ENCODE measurements at places on chromosomes 7 and 10.

DNA sequence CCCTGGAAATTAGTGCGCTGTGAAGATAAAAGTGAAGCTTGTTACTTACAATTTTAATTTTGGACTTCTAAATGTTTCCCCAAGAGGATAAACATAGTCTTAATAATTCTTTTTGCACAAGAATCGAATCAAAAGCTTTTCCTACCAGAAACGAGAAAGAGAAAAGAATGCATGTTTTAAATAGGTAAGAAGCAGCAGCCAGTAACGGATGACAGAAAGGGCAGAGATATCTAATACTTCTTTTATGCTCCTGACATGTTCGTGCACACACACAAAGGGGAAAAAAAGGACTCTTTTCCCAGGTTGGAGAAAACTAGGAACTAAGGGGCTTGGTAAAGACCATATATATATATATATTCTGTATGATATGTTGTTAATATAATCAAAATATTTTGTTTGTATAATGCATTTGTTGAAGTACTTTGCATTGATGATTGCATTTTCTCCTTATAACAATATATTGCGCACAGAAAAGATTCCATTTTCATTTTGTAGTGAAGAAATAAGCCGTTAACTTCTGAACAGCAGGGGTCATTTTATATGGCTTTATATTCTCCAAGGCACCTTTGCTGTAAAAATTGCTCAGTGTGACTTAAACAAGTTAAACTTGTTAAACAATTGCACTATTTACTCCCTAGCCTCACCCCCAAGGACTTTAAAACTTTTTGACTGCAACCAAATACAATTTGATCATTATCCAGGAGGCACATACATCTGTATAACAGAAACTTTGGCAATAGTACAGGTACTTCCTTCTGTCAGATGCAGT lies 2.2 kb downstream of the PRKAR2B start:
- no peak for DNase-seq

DNA sequence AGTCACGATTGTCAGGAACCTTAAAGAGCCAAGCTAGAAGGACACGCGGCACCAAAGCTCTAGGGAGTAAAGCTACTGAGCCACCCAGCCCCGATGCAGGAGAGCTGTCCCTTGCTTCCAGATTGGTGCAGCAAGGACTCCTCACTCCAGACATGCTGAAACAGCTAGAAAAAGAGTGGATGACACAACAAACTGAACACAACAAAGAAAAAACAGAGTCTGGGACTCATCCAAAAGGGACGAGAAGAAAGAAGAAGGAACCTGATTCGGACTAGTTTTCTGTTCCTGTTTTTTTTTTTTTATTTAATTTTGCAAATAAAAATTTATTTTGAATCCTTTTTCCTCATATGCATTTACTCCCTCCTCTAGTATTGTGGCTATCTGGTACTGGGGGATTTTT lies 11.4 kb upstream of the HKDC1 start:
- no peak for DNase-seq

DNA sequence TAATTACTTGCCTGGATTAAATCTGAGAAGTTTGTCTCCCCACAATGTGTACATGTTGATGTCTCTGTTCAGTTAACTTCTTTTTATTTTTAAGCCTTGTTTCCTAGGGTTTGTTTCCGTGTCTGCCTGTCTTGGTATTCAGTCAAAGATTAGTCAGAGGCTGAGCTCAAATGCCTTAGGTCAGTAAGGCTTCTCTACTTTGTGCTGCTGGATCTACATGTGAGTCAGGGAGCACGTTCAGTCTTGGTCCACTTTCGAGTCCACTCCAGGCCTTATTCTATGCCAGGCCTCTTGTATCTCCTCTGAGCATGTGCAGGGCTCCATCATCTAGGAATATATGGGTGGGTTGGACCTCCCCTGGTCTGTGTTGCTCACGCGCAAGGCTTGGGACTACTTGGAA lies 93.3 kb upstream of the FZD8 start:
- no peak for DNase-seq

- no peak for DNase-seq
These were observed 55.4 kb upstream of the KIF5B start for GRCh38 chr10:32111585-32111984.

DNA sequence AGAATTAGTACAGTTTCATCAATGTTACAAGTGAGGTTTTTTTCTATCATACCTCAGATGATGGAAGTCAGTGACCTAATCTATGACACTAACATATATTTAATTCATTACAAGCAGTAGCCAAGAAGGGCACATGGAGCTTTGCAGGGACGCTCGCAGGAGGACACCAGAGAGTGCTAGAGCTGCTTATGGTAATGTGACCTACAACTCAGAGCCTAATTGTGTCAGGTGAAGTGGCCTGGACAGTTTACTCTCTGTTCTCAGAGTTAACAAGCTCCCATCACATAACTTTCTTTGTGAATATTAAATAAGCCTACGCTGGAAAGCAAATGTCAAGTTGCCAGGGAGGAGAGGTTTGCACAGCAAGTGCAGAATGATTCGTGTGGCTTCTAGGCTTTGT lies 11.6 kb upstream of the CNNM2 start:
- no peak for DNase-seq

GRCh38 chr10:102421757-102422512 lies 1.3 kb downstream of the FBXL15 start:
- DNase-seq: no peak

- DNase-seq: no peak
These were observed 53.0 kb upstream of the SEMA3A start for GRCh38 chr7:84247591-84247990.

- no peak for DNase-seq
These were observed 79.8 kb downstream of the EPDR1 start for GRCh38 chr7:38000272-38000671.

GRCh38 chr7:66905278-66905677 lies 15.7 kb upstream of the TMEM248 start:
- no peak for DNase-seq

- no peak for DNase-seq
These were observed 821 bp downstream of the SLC35B4 start for GRCh38 chr7:134315679-134316538.

GRCh38 chr7:27619492-27619891 lies 43.2 kb downstream of the HIBADH start:
- no peak for DNase-seq

DNA sequence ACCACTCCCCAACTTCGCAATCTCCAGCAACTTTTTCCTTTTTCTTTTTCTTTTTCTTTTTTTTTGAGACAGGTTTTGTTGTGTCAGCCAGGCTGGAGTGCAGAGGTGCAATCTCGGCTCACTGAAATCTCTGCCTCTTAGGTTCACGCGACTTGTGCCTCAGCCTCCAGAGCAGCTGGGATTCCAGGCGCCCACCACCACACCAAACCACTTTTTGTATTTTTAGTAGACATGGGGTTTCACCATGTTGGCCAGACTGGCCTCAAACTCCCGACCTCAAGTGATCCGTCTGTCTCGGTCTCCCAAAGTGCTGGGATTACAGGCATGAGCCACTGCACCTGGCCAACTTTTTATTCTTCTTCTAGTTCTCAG lies 55.0 kb downstream of the KIAA1549 start:
- DNase-seq: no peak

GRCh38 chr10:21808550-21808949 lies 195.0 kb downstream of the DNAJC1 start:
- no peak for DNase-seq

GRCh38 chr10:112000466-112000865 lies 183.1 kb downstream of the GPAM start:
- DNase-seq: no peak

GRCh38 chr10:122476333-122476695 lies 15.0 kb downstream of the HTRA1 start:
- no peak for DNase-seq

GRCh38 chr7:140494867-140495266 lies 15.6 kb upstream of the MKRN1 start:
- DNase-seq: no peak

- DNase-seq: no peak
These were observed 122.6 kb downstream of the MICU1 start for GRCh38 chr10:72503241-72503640.

DNA sequence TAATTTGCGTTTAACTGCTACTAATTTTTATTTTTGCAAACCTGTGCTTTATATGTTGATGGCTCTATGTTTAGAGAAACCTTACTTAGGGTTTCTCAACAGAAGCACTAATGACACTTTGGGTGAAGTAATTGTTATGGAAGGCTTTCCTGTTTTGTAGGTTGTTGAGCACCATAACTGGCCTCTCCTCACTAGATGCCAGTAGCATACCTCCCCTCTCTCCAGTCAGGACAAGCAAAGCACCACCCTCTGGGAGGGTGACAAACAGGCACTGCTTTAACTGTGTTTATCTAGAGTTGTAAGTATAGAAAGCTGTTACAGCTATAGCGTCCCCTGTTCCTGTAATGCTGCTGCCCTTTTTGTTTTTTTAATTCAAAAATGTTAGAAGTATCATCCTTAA lies 60.9 kb downstream of the WAC start:
- DNase-seq: no peak

- no peak for DNase-seq
These were observed 251.0 kb upstream of the MTPN start for GRCh38 chr7:136228171-136228570.

- no peak for DNase-seq
These were observed 536.0 kb upstream of the STEAP1 start for GRCh38 chr7:89618274-89618673.
